B cell (primary cell): ENCODE measurements at places on chromosomes 12 and 14. TPM values are rescaled to one million over a fixed set of nuclear protein-coding genes. Genes with fewer than 3 reads are reported as not detected.

PRDM4 gene
- 50.1 and 56.0 TPM in 2 replicates for polyA plus RNA-seq

LRRK2 gene
- polyA plus RNA-seq = 14.1 and 15.6 TPM in 2 replicates

- no peak for DNase-seq
- no peaks in the 10 kb centered on the region for H3K27me3 ChIP-seq
Observed at GRCh38 chr14:72565149-72565559, 328.7 kb downstream of the DPF3 start.

- H3K27ac ChIP-seq = no peak overlapping the region
- no peaks in the 10 kb centered on the region for H3K4me1 ChIP-seq
- no peaks in the 10 kb centered on the region for H3K27me3 ChIP-seq
Observed at GRCh38 chr12:109782326-109782703, 50.9 kb downstream of the TRPV4 start.

KLHL28 gene
- 8.9 and 12.2 TPM in 2 replicates for polyA plus RNA-seq

- H3K27ac ChIP-seq = no peak overlapping the region
- H3K36me3 ChIP-seq = no peaks in the 10 kb centered on the region
- DNase-seq = no peak
Observed at GRCh38 chr14:63297372-63298063, 21.2 kb downstream of the GPHB5 start.

DNA sequence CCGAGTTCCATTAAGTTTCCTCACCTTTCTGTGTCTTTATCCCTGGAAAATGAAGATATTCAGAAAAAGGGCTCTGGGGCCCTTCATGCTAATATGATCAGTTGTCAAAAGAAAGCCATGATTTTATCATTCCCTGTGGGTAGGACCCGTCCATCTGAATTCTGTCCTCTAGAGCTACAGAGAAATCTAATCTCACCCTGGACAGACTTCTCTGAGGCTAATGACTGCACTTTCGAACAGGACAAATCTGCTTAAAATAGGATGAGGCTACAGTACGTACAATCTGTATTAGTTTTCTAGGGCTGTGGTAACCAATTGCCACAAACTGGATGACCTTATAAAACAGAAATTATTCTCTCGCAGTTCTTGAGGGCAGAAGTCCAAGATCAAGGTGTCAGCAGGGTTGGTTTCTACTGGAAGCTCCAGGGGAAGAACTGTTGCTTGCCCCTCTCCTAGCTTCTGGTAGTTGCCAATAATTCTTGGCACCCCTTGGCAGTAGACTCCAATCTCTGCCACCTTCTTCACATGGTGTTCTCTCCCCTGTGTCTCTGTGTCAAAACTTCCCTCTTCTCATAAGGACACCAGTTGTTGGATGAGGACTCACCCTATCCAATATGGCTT lies 1.3 kb downstream of the AK7 start:
- peaks cover 7% of the 10 kb centered on the region for H3K4me1 ChIP-seq
- H3K27ac ChIP-seq = no peak overlapping the region
- no peaks in the 10 kb centered on the region for H3K27me3 ChIP-seq
- no peak for DNase-seq
- H3K4me3 ChIP-seq = peak overlapping the region; percentile 96

AQP5 gene
- polyA plus RNA-seq = not detected in 2 replicates

NOVA1 gene
- polyA plus RNA-seq = not detected in 2 replicates

A2ML1 gene
- not detected in 2 replicates for polyA plus RNA-seq

GRCh38 chr12:43306066-43306465 lies 245.9 kb downstream of the ADAMTS20 start:
- no peaks in the 10 kb centered on the region for H3K4me1 ChIP-seq
- no peaks in the 10 kb centered on the region for H3K27me3 ChIP-seq
- DNase-seq = no peak

GRCh38 chr12:125983784-125984500 lies 918.7 kb downstream of the AACS start:
- DNase-seq = no peak
- no peaks in the 10 kb centered on the region for H3K4me1 ChIP-seq
- no peaks in the 10 kb centered on the region for H3K36me3 ChIP-seq

GRCh38 chr14:59771577-59771976 lies 99.0 kb downstream of the RTN1 start:
- no peak for DNase-seq
- no peak overlapping the region for H3K27ac ChIP-seq
- no peak overlapping the region for H3K4me3 ChIP-seq
- H3K4me1 ChIP-seq = no peaks in the 10 kb centered on the region

DNA sequence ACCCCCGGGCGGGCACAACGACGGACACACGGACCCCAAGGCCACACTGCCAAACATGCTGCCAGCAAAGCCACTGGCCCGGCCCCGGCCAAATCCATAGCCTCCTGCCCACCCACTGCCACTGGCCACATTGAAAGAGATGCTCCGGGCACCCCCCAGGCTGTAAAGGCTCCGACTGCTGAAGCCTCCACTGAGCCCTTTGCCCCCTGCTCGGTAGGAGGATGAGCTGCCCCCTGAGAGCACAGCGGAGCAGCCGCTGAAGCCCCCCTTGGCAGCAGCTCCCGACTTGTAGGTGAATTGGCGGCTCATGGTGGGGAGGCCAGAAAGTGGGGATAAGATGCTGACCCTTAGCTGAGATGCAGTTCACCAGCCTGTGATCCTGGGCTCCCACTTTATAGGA lies at the start of gene KRT73:
Gene KRT73, minus strand, starts transcription at position 344 of the 400 bp plus-strand sequence. Its CDS starts 35 bp downstream, at position 309.
- no peaks in the 10 kb centered on the region for H3K4me1 ChIP-seq
- peaks cover 3% of the 10 kb centered on the region for H3K27me3 ChIP-seq
- H3K4me3 ChIP-seq = no peak within 1 kb of the TSS
- H3K27ac ChIP-seq = no peak within 1 kb of the TSS
- no peaks in the 10 kb centered on the region for H3K36me3 ChIP-seq

GRCh38 chr12:209851-210250 lies 4.1 kb downstream of the SLC6A12 start:
- no peaks in the 10 kb centered on the region for H3K36me3 ChIP-seq
- no peak overlapping the region for H3K27ac ChIP-seq
- H3K4me3 ChIP-seq = no peak overlapping the region
- no peak for DNase-seq
- H3K4me1 ChIP-seq = peaks cover 3% of the 10 kb centered on the region

OR2AP1 gene
- polyA plus RNA-seq = not detected in 2 replicates

MGST1 gene
- polyA plus RNA-seq = 0.22 and 0.25 TPM in 2 replicates

SLC10A1 gene
- not detected in 2 replicates for polyA plus RNA-seq

- peaks cover 6% of the 10 kb centered on the region for H3K4me1 ChIP-seq
- no peaks in the 10 kb centered on the region for H3K36me3 ChIP-seq
- no peaks in the 10 kb centered on the region for H3K27me3 ChIP-seq
- no peak overlapping the region for H3K4me3 ChIP-seq
- DNase-seq = no peak
Observed at GRCh38 chr12:103431387-103431786, 64.4 kb downstream of the C12orf42 start.

GSC gene
- not detected in 2 replicates for polyA plus RNA-seq

PPP4R4 gene
- 0.03 TPM in 1 of 2 replicates, not detected in the other for polyA plus RNA-seq

- peaks cover 4% of the 10 kb centered on the region for H3K36me3 ChIP-seq
- H3K27me3 ChIP-seq = no peaks in the 10 kb centered on the region
- DNase-seq = no peak
- H3K4me1 ChIP-seq = peaks cover 7% of the 10 kb centered on the region
- H3K4me3 ChIP-seq = no peak overlapping the region
- no peak overlapping the region for H3K27ac ChIP-seq
Observed at GRCh38 chr12:50127546-50127945, 15.5 kb downstream of the COX14 start.

IFNG-AS1 gene
- polyA plus RNA-seq = 1.8 and 5.5 TPM in 2 replicates

- no peaks in the 10 kb centered on the region for H3K27me3 ChIP-seq
- no peak overlapping the region for H3K4me3 ChIP-seq
- no peaks in the 10 kb centered on the region for H3K36me3 ChIP-seq
- no peak for DNase-seq
- no peak overlapping the region for H3K27ac ChIP-seq
Observed at GRCh38 chr12:60947533-60947932, 1312.7 kb upstream of the USP15 start.

GRCh38 chr14:61355892-61356325 lies 34.5 kb downstream of the PRKCH start:
- no peaks in the 10 kb centered on the region for H3K27me3 ChIP-seq
- peaks cover 11% of the 10 kb centered on the region for H3K4me1 ChIP-seq
- no peak for DNase-seq
- H3K36me3 ChIP-seq = no peaks in the 10 kb centered on the region
- no peak overlapping the region for H3K4me3 ChIP-seq
